Amygdala (tissue), 56 donors: ENCODE measurements at places on chromosomes 1 and 21.
A peak's percentile ranks its signal among the peaks of the same experiment; 100 is the strongest.

GRCh38 chr1:207903767-207904166 lies 7.2 kb downstream of the CD34 start:
- no peak for DNase-seq

- DNase-seq, result no peak
Measured at GRCh38 chr1:31122101-31122735, 56.7 kb upstream of the PUM1 start.

GRCh38 chr1:209446356-209446755 lies 137.2 kb upstream of the CAMK1G start:
- DNase-seq, result no peak

- DNase-seq, result no peak
Measured at GRCh38 chr1:212281590-212281989, 3.6 kb upstream of the PPP2R5A start.

- no peak for DNase-seq
Measured at GRCh38 chr1:199937661-199938060, 89.8 kb upstream of the NR5A2 start.

DNA sequence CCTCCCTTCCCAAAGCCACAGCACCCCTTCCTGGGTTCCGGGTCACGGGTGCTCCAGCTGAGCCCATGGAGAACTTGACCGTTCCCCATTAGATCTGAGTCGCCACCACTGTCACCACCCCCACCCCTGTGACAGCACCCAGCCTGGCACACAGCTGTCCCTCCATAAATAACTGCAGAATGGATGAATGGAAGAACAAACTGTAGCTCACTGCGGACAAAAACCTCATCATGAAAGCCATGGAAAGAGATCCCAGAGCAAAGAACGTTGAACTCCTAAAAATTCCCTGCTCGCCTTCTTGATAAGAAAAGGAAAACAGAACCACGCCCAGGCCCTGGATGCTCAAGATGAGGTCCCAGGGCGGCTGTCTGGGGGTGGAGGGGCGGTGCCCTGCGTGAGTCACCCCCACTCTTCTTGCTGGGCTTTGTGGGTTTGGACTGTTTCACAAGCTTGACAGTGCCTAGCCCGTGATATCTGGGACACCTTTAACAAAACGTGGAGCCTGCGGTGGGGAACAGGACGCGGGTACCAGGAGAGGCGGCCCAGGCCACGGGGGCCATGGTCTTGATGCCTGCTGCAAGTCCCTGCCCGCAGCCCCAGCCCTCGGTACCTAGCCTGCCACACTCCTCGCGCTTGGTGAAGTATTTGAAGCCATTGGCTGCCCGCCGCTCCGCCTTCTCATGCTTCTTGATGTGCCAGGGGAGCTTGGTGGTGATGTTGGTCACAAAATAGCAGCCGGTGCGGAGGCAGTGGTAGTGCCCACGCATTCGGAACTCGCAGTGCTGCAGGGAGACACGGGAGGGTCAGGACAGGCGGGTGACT lies 151.9 kb downstream of the CASZ1 start:
- DNase-seq, result no peak

- no peak for DNase-seq
Measured at GRCh38 chr1:100077531-100077930, 55.2 kb downstream of the SASS6 start.

- DNase-seq, result no peak
Measured at GRCh38 chr1:40362699-40363098, 10.8 kb upstream of the SMAP2 start.

DNA sequence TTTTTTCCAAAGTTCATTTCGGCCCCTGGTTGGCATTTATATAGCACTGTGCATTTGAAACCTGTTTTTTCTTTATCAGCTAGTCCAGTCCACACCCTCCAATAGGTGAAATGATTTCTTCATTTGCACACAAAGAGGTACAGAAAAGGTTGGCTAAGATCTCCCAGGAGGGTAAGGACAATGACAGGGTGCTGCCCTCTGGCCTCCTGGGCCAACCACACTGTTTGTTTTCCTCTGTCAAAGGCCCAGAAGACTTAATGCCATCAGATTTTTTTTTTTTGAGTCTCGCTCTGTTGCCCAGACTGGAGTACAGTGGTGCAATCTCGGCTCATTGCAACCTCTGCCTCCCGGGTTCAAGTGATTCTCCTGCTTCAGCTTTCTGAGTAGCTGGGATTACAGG lies 70.1 kb upstream of the EFHD2 start:
- DNase-seq, result no peak

- DNase-seq, result no peak
Measured at GRCh38 chr1:46421739-46422138, 27.6 kb downstream of the FAAH start.

DNA sequence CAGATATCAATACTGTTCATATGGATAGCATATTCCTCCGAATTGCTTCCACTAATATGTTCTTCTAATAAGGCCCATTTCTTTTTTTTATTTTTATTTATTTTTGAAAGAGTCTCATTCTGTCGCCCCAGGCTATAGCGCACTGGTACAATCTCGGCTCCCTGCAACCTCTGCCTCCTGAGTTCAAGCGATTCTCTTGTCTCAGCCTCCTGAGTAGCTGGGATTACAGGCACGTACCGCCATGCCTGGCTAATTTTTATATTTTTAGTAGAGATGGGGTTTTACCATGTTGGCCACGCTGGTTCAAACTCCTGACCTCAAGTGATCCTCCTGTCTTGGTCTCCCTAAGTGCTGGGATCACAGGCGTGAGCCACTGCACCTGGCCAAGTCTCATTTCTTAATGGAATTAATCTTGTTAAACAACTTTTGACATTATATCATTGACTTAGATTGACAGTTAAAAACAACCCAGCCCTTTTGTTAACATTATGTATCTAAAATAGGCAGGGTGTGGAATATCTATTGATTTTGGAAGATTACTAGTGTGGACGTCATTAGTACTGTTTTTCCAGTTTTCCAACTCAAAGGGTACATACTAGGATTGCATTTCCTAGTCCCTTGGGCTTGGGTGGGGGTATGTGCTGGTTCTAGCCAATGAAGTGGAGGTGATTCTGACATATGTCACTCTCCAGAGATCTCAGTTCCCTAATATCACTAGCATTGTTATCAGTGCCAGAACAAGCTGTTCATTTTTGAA lies 281.4 kb downstream of the GRIK1 start:
- DNase-seq, result no peak

GRCh38 chr1:236143104-236143948 lies 987 bp downstream of the GPR137B start:
- DNase-seq, result no peak

DNA sequence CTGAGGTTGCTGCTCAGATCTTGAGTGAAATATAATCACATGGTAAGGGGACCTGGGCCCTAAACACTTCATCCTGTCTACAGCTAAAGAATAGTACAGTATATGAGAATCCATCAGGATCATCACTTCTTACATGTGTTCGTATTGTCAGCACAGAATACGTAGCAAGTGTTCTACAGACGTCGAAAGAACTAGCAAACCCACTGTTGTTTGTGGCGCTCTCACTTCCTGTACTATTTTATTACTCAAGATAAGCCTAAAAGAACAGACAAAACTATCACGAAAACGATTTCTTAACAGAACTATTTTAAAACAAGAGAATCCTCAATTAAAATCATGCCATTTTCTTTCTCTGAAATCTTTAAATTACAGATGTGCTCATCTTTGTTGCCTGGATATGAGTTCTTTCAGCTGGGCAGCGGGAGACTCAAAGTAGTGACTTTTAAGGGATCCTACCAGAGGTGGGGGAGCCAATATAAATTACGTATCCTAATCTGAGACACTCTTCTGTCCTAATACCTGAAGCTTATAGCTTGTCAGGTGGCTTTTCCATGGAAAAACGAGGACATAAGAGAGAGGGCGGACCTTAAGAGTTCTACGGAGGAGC lies 724 bp downstream of the ST7L start:
- DNase-seq, result no peak

DNA sequence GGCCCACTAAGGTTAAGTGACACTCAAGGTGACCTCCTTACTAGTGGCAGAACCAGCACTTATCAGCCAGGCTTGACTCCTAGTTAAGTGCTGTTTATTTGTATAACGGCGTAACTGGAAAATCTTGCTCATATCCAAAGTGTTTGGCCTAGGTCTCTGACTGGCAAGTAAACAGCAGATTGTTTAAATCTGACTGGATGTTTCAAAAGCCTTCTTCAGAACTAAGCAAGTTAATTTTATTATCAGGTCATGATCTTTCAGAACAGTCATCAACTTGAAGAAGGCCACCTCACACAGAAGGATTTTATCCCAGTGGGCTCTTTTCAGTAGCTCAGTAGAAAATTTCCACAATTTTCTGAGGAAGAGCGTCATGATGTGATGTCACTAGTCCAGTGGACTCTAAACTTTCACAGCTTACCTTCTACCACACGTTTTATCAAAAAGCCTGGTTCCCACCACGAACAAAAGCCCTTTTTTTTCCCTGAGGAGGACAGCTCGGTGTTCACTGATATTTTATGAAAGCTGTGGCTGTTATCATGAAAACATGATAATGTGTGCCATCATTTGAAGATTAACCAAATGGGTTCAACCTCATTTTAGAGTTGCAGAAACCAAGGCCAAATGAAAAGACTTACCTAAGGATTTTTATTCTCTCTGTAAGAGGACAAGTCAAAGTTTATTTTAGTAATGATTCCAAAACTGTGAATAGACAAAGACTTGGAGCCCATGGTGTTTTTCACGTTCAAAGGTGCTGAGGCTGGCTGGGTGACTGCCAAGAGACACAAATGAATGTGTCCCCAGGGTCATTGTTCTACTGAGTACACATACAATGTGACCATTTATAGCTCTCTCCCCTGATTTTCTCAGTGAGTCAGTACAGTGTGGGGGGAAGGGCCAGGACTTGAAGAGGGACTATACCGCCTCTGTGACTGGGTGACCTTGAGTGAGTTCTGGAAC lies 9.1 kb downstream of the SGIP1 start:
- DNase-seq, result peak; percentile 74

- DNase-seq, result no peak
Measured at GRCh38 chr21:38897532-38898421, 92.0 kb downstream of the ETS2 start.

- no peak for DNase-seq
Measured at GRCh38 chr1:107934578-107934977, 30.4 kb downstream of the VAV3 start.

DNA sequence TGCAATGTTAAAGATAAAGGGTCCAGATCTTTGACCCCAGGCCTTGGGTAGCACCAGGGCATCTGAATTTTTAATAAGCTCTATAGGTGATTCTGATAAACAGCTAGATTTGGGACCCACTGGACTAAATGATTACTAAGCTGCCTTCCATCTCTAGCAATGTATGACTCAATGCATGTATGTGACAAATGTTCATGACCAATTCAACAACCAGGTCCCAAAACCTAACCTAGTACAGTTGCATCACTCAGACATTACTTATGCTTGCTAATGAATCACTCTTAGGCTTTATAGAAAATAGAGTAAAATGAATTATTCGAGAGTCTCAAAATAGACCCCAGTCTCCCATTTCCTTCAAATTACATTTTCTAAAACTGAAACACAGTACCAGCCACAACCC lies 35.5 kb downstream of the RCAN1 start:
- DNase-seq, result no peak

GRCh38 chr1:60745484-60745883 lies 336.9 kb upstream of the NFIA start:
- DNase-seq, result no peak

DNA sequence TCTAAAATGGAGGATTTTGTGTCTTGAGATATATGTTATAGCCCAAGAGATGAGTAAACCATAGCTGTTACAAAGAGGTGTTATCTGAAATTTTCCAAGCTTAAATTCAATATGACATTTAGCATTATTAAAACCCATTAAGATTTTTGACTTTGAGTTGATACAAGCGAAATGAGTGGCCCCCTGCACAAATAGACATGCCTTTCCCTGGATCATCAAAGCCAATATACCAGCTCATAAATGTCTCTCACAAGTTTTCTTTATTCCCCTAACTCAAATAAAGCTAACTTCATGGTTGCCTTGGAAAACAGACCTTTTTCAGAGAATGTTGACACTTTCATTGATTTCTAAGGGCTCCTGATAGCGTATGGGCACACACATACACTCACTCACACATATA lies 55.5 kb upstream of the TIAM1 start:
- DNase-seq, result no peak

- DNase-seq, result no peak
Measured at GRCh38 chr1:4322881-4323280, 331.5 kb upstream of the AJAP1 start.

- DNase-seq, result no peak
Measured at GRCh38 chr1:43137445-43138052, 34.5 kb downstream of the EBNA1BP2 start.

DNA sequence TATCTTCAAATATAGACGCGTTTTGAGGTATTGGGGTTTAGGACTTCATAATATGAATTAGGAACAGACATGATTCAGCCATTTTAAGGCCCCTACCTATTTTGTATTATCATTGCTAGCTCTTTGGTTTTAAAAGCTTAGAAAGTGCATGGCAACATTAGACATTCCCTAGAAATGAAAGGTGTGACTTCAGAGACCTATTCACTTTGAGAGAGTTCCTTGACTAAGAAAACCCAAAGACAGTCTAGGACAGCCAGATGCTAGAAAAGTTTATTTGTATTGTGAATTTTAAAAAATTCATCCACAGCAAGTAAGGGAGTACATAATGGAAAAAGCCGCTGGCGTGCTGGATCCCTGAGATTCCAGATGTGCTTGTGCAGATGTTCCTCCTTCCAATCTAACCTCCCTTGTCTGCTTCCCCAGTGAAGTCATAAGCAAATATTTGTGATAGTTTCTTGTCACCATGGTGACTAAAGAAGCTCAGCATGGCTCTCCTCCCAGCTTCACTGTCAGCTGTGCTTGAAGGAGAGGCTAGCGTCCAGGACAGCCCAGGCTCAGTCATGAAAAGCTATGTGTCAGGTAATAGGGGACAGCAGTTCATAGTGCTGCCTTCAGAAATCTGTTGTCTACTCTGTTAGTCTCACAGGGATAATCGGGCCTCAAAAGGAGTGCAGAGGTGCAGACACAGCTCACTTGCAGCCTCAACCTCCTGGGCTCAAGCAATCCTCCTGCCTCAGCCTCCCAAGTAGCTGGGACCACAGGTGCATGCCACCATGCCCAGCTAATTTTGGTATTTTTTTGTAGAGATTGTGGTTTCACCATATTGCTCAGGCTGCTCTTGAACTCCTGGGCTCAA lies 34.8 kb downstream of the KPNA6 start:
- DNase-seq, result no peak

- no peak for DNase-seq
Measured at GRCh38 chr1:240608707-240609106, 3.2 kb downstream of the GREM2 start.

GRCh38 chr1:198890214-198890930 lies 251.5 kb downstream of the PTPRC start:
- no peak for DNase-seq

DNA sequence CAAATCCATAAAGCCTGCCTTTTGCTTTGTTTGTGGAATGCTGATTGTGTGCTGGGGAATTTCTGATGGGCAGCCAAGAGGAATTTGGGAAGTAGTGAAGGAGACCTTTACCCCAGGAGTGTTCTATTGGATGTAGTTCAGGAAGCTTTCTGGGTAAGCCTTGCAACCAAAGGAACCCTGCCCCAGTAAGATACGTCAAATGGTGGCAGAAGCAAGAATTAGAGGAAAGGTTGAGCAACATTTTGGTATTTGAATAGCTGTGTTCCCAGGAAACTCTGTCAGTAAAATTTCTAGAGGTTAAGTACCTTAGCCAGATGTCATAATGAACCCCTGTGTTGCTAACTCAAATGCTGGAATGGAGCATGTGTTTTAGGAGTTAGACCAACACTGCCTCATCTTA lies 6.4 kb downstream of the MGST3 start:
- no peak for DNase-seq
